ENCODE measurements at places on chromosomes 5 and 9.

DNA sequence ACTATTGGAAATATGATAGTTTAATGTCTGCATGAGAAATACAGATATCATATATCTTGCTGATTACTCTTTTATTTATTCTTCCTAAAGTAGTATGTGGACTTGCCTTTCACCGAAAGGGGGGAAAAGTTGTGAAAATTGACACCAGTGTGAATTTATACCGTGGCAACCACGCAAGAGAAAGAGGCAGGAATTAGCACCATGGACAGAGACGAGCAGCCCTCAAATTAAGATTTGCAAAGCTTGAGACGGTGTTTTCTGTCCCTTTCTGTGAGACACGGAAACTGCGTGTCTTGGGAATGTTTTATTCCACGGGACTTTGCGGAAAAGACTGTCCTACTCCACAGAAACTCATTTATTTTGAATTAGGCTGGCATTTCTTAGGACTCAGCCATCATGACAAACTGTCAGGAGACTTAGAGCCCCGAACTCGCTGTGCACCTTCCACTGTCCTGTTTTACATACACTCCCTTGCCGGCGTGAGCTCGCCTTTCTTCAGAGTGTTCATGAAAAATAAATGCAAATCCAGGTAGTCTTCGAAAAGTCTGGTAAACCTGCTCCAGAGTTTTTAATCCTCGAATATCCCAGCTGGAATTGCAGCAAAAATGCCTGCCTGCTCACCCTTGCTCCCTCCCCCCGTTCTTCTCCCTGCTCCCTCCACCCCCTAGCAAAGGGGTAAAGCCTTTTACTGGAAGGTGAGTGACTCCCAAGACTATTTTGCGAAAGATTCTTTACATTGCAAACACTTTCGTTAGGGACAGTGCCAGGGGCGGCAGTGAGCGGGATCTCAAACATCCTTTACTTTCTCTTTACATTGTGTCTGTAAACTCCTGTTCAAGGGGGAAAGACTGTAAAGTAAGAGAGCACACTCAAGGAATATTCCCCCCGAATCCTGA, 3.8 kb upstream of the ELAVL2 start:
- DNase-seq: peak; percentile 68

- peak; percentile 47 for DNase-seq
Observed at GRCh38 chr9:105633411-105633810, 28.8 kb upstream of the TAL2 start.

DNA sequence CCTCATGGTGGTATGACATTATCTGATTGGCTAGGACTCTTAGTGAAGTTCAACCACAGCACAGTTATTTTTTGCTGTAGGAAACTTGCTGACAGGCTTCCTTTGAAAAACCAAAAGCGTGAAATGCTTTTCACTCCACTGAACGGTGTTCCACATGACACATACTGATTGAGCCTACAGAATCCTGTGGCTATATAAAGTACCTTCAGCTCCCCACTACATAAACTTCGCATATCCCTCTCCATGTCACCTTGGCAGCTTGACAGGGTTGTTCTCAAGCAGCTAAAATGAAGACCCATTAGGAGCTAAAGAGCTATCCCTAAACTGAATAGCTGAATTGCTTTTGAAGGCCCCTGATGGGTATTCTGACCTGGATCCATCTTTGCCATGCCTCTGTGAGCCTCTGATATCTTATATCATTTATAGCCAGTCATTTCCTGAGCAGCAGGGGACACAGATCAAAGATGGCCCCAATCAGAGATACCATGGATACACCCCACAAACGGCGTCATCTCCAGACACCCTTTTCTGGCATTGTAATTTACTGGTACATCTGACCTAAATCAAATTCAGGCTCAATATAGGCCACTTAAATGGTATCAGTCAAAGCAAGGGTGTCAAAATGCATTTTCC, 91.5 kb downstream of the APBA1 start:
- no peak for DNase-seq

DNA sequence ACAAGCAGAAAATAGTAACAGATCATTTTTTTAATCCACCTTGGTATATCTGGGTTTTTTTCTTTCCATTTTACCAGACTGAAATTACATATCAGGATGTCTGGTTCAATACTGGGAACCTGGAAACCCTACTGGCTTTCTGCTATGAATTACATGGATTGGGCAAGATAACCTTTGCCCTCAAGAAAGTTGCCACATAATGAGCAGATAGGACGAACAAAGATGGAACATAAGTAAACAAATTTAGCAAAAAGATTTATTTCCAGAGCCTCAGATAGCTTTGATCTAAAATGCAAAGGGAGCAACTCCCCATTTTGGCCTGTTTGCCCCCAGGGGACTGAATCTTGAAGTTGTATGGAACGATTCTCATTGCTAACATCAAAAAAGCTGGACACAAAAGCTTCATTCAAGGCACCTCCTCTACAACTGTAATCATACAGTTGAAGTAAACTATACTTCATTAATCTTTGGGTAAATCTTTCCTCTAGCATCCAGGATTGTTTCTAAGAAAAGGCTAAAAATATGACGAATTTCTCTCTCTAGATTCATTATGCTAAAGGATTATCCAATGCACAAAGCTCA, 131.6 kb upstream of the PTGER4 start:
- no peak for DNase-seq

GRCh38 chr9:93565089-93565488, 11.3 kb upstream of the PHF2 start:
- DNase-seq: no peak

DNA sequence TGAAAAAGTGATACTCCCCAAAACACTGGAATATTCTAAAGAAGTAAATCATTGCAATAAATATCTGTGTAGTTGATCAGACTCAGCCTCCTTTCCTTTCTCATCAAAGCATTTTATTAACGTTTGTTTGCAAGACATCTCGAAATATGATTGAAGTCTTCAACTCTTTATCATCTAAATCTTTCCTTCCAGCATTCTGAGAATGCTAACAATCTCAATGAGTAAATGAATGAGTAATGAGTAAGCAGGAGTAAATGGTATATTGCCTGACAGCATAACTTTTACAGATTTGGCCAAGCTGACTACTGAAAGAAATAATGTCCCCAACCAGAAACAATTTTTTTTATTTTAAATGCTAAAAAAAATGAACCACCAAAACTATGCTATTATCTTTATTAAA, 157.1 kb downstream of the SLCO4C1 start:
- no peak for DNase-seq

Data from right forelimb (tissue), 1 donor.